ENCODE measurements at places on chromosomes 11 and 22. TPM values are rescaled to one million over a fixed set of nuclear protein-coding genes. Genes with fewer than 3 reads are reported as not detected.

Gene ART1
- total RNA-seq = 1.1 TPM

Gene FGF4
- not detected for total RNA-seq

Gene POU2AF3
- total RNA-seq = 2.5 TPM

Gene TPST2
- 17.2 TPM for total RNA-seq

Gene RFPL2
- total RNA-seq = not detected

Gene CHRM1
- total RNA-seq = 0.55 TPM

Gene FJX1
- total RNA-seq = 3.9 TPM

Gene FOLR2
- total RNA-seq = 61.7 TPM

Gene IL18
- 18.6 TPM for total RNA-seq

Gene ARHGAP8
- total RNA-seq = not detected

- DNase-seq = no peak
These were observed 54.7 kb downstream of the GRAMD4 start for GRCh38 chr22:46674906-46675305.

DNA sequence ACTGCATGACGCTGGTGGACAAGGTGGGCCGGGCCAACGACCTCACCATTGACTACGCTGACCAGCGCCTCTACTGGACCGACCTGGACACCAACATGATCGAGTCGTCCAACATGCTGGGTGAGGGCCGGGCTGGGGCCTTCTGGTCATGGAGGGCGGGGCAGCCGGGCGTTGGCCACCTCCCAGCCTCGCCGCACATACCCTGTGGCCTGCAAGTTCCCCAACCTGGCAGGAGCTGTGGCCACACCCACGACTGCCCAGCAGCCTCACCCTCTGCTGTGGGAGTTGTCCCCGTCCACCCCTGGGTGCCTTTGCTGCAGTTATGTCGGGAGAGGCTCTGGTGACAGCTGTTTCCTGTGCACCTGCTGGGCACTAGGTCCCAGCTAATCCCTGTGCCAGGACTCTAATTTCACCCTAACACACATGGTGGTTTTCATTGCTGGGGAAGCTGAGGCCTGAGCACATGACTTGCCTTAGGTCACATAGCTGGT is 49.0 kb upstream of the PPP6R3 start:
- no peak for DNase-seq

- DNase-seq = no peak
These were observed 1.5 kb downstream of the THRSP start for GRCh38 chr11:78065203-78065602.

DNA sequence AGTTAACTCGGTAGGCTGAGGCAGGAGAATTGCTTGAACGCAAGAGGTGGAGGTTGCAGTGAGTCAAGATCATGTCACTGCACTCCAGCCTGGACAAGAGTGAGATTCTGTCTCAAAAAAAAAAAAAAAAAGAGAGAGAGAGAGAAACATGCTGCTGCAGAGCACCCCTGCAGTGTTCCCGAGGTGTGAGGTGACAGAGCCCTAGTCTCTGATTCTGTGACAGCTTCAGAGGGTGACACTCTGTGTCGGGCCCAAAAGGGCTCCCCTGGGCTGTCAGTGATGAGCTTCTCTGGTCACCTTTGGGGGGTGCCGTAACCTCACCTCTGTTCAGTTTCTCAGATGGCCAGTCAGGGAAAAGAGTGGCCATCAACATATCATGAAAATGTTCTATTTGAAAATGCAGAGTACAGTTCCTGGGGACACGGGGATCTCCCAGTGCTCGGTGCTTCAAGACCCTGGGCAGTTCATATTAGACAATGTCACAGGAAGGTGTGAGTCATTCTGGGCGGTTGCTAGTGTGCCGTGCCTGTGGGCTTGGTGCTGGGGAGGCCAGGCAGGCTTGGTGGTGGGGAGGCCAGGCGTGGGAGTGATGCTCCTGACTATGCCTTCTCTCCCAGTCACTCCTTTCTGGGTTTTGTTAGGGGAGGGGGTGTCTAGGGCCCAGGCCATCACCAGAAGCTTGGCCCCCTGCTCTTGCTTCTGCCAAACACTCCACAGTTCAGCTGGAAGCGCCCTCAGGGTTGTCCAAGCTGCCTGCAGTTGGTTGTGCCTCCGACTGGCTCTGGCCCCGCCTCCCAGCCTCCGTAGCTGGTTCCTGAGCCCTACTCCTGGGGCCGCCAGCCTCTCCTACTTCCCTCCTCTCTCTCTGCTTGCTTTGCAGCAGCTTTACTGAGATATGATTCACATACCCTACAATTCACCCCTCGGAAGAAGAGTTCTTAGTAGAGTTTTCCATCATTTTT is 52.5 kb upstream of the CLDN5 start:
- peak; percentile 63 for DNase-seq

- no peak for DNase-seq
These were observed 8.4 kb downstream of the KRTAP5-6 start for GRCh38 chr11:1705126-1706052.

DNA sequence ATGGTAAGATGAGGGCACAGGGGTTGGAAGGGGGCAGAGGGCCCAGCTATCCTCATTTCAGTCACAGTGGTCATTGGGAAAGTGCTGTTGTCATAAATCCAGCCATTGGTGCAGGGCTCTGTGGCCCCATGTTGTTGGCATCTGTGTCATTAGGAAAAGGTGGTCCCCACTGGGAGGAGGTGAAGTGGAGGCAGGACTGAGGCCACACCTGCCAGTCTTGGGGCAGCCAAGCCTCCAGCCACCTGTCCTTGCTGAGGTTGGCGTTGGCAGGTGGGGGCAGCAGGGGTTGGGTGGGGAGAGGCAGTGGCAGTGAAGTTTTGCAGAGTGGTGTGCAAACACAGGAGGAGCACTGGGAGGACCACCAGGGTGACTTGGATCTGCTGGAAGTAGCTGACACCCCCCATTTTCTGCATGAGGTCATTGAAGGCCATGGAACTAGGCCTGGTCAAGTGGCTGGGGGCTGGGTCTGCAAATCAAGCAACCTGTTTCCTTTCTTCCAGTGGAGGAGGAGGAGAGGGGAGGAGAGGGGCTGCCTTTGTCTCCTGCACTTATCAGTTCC is 25.3 kb downstream of the SLC22A6 start:
- DNase-seq = no peak

DNA sequence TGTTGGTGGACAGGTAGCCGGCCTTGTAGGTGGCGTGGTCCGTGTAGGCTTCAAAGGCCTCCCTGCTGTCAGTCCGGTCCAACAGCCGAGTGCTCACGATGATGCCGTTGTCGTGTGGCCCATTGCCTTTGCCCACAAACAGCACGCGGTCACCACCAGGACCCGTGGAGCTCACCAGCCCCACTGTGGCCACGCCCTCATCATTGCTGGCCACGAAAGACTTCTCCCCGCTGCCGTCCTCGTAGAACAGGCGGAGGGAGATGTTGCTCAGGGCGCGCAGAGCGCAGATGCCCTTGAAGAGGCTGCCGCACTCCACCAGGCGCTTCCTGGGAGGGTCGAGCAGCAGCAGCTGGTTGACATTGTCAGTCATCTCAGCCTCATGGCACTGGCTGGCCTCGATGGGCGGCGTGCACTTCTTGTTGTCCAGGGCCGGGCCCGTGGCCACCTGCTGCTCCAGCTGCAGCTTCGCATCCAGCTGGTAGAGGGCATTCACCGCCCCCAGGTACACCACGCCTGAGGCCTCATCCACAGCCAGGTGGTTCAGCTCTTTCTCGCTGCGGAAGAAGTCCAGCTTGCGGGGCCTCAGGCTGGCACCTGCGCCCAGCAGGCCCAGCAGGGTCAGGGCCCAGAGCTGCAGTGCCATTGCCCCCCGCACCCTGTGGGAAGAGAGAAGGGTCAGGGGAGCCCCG is 17.4 kb downstream of the PLXNB2 start:
- DNase-seq = no peak

GRCh38 chr22:49415151-49415951 is 412.3 kb downstream of the BRD1 start:
- DNase-seq = peak; percentile 13

GRCh38 chr11:107951155-107951554 is 22.9 kb downstream of the RAB39A start:
- DNase-seq = no peak

DNA sequence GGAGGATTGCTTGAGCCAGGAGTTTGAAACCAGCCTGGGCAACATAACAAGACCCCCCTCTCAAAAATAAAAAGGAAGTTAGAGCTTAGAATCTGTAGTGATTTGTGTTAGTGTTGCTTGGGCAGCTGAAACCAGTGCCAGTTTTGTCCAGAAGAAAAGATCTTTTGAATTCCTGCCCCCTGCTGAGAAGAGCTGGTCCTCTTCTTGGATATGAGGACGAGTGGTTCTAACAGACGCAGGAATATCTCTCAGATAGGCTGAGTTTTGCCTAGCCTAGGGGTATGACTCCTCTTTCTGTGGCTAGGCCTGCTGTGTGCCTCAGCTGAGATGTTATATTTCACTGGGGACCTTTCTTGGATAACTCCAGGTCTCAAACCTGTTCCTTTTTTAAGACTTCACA is 102.8 kb downstream of the STIM1 start:
- DNase-seq = no peak

DNA sequence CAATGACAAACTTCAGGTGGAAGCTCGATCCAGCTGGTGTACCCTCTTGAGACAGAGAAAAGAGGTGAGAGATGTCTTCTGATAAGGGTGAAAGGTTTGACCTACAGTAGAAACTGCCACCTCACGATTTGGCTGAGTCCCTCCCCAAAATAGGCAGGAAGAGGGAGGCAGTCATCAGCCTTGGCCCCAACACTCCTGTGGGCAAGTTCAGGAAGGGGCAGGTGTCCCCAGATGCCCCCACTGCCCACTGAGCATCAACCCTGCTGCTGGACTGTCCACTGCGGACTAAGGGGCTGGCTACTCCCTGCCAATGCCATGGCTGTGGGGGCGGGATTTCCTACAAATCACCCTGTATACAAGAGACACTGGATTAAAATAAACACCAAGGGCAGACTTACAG is 441.4 kb downstream of the BUD13 start:
- no peak for DNase-seq

DNA sequence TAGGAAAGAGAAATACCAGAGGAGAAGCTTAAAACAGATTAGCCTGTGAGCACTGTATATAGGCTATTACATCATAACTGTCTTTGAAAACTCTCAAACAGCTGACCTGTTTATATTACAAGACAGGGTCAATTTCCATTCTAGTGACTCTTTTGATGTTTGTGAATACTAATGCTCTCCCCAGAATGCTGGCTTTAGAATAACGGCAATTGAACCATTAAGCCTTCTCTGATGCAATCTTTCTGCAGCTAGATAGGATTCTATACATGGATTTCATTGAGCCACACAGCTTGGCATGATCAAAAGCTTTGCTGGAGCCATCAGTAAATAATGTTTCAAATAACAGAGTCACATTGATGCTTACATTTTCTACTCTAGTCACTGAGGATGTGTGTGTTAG is 122.7 kb upstream of the FAT3 start:
- DNase-seq = no peak

GRCh38 chr22:31567702-31568101 is 71.4 kb downstream of the SFI1 start:
- DNase-seq = no peak

DNA sequence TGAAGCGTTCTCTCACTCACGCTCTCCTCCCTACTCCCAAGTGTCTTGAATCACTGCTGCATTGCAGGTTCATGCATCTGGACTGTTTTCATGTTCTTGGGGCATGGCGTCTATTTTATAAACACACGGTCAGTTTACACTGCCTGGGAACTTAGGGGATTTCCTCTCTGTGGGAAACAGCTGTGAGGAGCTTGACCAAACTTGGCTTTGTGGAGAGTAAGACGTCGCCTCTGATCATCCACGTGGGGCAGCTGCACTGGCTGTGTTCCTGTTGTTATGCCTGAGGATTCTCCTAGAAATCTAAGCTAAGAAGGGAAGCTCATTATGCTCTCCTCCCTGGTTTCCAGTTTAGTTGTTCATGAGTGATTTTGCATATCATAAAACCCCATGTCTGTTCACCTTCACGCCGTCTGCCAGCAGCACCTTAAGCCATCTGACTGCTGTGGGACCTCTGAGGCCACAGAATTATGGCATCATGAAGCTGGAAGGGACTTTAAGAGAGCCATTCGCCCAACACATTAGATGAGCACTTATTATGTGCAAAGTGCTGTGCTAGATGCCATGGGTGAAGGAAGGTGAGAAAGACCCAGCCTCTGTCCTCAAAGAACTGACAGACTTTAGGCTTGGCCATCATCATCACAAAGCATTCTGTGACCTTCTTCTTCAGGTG is 38.8 kb upstream of the POU2AF1 start:
- peak; percentile 94 for DNase-seq

DNA sequence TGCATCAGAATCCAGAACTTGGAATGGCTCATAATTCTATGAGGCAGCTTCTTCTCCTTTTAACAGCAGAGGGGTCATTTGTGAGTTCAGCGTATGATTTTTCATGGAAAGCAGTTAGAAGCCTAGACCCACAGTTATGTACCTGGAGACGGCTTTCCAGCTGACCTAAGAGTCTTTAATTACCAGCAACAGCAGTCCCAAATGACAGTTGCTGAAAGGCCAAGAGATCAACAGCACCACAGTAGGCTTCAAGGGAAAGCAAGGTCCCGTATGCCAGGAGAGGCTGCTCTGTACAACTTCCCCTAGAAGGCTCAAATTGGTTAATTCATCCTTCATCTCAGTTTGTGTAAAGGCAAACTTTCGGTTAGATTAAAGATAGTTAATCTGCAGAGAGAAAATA is 363.0 kb downstream of the SOX6 start:
- no peak for DNase-seq

- no peak for DNase-seq
These were observed 83.6 kb downstream of the FDX1 start for GRCh38 chr11:110513259-110513801.

DNA sequence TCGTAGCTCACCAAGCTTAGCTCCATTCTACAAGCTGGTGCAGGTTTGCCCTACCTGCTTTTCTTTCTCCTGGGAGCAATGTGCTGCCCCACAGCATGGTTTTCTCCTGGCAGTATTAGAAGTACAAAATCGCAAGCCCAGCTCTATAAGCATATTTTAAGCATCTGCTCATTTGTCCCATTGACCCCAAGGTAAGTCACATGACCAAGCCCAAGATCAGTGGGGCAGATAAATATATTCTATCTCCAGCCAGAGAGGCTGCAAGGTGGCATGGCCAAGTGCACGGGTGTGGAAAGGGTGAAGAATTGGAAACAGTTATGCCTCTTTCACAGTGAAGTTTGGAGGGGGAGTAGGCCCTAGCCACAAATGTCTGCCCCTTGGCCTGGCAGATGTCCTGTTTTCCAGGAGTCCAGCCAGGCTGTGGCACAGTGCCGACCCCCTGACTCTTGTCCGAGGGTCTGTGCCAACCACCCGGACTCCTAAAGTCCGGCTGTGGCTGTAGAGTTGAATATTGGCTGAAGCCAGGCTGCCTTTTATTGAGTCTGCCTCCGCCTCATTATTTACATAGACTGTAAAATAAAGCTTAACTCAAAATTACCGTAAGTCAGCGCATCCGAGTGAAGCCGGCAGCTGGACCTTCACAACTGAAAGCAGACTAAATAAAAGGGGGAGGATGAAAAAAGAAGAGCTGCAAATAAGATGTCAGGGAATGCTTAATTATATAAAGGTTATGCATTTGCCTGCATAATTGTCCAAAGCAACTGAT is 165.7 kb downstream of the COMMD9 start:
- DNase-seq = no peak

DNA sequence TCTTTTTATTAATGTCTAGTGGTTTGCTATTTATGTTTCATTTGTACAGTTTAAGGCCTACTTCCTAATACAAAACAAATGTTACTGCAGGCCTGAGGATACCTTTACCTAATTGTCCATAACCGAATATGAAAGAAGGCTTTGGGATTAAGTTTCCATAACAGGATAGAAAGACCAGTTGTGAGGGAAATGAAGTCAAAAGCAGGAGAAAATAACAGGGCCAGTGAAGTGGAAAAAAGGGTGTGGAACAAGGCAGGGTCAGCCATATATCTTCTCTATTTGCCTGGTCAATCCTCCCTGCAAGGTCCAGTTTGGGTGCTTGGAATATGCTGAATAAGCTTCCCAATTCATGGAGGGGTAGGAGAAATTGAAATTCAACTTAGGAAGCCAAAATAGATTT is 211.5 kb downstream of the SWAP70 start:
- DNase-seq = no peak
